GF-D8 (cell line): ENCODE measurements at places on chromosomes 7 and 10.

- DNase-seq: no peak
These were observed 36.6 kb upstream of the LRRC18 start for GRCh38 chr10:48976196-48976595.

GRCh38 chr10:112774210-112774609 lies 175.8 kb upstream of the TCF7L2 start:
- DNase-seq: no peak

DNA sequence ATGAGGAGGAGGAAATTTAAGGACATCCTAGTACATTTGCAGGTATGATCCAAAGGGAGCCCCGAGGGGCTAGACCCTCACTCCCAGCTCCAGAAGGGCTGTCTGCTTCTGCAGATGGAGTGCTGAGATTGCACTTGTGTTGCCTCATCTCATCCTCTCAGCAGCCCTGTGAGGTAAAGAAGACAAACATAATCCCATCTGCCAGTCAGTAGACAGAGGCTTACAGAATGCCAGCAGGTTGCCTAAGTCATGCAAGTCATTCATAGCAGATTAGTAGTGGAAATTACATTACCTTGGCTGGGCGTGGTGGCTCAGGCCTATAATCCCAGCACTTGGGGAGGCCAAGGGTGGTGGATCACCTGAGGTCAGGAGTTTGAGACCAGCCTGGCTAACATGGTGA lies 45.4 kb downstream of the BLVRA start:
- DNase-seq: no peak

GRCh38 chr7:101927802-101928201 lies 110.4 kb downstream of the CUX1 start:
- DNase-seq: no peak

- no peak for DNase-seq
These were observed 176.6 kb downstream of the CTNNA3 start for GRCh38 chr10:67519434-67519833.

- no peak for DNase-seq
These were observed 5.8 kb upstream of the PRTFDC1 start for GRCh38 chr10:24958091-24958720.

- no peak for DNase-seq
These were observed 15.2 kb upstream of the LRRTM3 start for GRCh38 chr10:66910671-66911070.

- DNase-seq: no peak
These were observed 319.0 kb downstream of the GRID1 start for GRCh38 chr10:86047588-86047987.

DNA sequence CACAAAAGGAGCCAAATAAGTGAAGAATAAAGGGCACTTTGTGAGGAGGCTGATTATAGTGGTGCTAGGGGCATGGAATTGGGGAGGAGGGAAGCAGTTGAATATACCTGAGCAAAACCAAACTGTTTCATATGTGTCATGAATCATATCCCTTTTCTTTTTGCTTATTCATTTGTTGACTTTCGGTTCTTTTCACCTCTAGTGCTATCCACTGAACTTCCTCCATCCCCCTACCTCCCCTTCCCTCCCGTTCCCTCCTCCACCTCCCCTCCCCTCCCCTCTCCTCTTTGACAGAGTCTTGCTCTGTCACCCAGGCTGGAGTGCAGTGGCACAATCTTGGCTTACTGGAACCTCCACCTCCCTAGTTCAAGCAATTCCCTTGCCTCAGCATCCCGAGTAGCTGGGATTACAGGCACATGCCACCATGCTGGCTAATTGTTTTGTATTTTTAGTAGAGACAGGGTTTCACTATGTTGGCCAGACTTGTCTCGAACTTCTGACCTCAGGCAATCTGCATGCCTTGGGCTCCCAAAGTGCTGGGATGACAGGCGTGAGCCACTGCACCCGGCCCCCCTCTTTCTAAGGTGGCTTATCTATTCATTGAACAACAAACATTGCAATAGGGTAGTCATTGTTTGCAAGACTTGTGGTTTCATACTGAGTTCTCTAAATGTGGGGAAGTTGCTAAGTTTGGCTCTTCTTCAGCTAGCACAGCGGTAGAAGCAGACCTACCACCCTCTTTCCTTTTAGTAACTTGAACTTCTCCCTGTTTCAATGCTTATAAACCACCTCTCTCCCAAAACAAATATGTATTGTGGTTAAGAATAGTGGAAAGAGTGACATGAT lies 150.4 kb upstream of the PRPS1L1 start:
- DNase-seq: no peak

- no peak for DNase-seq
These were observed 12.0 kb downstream of the CLCN1 start for GRCh38 chr7:143327903-143328302.

DNA sequence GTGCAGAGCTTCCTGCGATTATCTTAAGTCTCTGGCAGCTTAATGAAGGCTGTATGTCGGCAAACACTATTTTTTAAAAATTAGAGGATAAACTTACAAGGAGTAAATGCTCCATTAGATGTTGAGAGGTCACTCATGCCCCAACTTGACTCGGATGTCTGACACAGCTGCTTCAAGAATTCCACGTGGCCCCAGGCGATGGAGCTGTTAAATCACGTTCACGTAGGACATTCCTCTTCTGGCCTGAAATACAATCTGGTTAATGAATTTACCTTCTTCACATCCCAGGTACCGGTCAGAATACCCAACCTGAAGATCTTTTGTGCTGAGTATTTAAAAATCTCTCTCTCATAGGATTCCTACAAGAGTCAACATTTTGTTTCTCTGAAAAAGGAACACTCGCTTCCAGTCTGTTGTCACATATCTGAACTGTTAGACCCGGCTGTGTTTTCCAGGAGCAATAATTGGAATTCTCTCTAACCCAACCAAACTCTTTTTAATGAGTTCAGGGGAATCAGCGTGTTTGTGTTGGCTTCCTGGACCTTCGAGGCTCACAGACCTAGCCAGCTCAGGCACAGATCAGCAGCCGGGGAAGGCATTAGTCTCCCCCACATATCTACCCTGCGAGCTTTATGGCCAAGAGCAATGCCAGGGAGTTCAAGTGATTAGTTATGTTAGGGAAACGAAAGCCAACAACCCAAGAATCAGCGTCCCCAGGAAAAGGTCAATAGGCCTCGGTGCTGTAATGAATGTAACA lies 284.9 kb downstream of the FGFR2 start:
- no peak for DNase-seq

DNA sequence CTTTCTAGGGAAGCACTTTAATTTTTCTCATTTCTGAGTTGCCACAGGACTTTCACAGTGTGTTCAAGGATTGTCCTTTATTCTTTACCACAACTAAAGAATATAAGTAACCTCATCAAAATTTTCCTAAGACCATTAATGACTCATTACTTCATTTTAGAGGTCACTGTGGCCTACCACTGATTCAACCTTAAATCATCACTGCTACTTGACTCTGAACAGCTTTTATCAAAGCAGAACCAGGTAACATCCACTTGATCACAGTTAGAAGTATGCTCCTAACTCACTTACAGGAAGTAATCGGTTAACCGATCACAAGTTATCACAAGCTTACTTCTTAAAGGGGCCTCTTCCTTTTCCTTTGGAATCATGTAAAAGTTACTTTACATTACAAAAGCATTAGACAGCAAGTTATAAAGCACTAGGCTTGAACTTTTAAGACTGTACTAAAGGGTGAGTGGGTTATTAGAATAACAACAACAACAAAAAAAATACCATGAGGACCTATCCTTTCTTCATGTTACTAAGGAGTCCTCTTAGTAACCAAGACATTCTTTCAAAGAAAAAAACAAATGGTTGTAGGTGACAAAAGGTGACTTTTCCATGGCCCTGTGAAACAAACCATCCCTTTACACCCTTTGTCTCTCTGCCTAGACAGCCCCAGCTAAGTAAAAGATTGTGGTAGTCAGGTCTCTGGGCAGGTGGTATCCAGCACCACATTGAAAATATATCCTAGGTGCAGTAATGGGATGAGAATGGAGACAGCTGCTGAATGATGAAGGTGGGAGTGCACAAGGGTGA lies 40.0 kb upstream of the PDK4 start:
- DNase-seq: no peak

GRCh38 chr7:113813471-113813870 lies 105.3 kb downstream of the PPP1R3A start:
- DNase-seq: no peak

GRCh38 chr7:122651451-122651850 lies 47.5 kb downstream of the RNF133 start:
- no peak for DNase-seq

- DNase-seq: no peak
These were observed 11.2 kb upstream of the OPALIN start for GRCh38 chr10:96369890-96370583.

DNA sequence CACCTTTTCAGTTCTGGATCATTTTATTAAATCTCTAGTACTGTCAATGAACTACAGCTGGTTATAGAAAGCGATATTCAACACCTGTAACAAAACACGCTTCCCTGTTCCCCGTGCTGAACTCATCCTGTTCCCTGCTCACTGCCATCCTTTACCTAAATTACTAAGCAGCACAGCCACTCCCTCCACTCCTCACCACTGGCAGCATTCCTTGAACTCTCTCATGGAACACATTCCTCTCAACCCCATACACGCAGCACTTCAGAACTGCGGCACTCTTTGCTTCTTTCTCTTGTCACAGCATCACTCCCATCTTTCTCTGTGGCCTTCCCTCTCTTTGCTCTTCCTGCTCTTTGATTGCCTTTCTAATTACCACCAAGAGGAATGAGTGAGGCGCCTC lies 27.4 kb downstream of the RELN start:
- DNase-seq: no peak

DNA sequence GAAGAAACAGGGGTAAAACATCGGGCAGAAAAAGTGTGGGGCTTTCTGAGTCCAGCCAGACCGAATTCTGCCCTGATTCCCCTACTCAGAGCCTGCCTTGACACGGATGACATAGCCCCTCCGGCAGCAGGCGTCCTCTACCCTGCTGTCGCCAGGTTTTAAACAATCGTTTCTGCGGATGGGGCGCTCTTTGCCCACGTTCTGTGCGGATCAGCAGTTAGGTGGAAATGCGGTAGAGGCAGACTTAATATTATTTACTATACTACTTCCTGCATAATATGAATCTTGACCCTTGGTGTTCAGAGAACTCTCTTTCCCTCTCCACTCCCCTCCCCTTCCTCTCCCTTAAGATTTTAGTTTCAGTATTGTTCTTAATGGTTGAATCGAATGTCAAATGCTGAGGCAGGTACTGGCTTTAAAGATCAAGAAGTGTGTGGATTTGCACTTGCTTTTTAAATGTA lies 2.4 kb downstream of the GATA3 start:
- no peak for DNase-seq

DNA sequence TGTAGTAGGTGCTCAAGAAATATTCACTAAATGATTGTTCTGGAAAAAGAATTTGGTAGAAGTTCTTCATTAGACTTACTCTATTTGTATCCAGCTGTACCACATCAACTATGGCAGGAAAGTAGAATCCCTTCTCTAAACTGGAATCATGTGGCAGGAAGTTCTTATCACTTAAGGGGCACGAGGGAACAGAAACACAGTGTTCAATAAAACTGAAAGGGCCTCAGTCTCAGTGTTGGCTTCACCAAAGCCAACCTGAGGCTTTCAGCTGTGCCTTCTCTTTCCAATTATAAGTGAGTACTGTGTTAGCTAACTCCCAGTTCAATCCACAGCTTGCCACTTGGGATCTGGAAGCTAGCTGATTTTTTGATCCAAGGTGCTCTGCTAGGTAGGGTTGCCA lies 257.6 kb upstream of the LRGUK start:
- DNase-seq: no peak

GRCh38 chr10:51384971-51385370 lies 310.7 kb downstream of the PRKG1 start:
- no peak for DNase-seq

GRCh38 chr7:22647451-22648257 lies 79.3 kb upstream of the IL6 start:
- DNase-seq: no peak

DNA sequence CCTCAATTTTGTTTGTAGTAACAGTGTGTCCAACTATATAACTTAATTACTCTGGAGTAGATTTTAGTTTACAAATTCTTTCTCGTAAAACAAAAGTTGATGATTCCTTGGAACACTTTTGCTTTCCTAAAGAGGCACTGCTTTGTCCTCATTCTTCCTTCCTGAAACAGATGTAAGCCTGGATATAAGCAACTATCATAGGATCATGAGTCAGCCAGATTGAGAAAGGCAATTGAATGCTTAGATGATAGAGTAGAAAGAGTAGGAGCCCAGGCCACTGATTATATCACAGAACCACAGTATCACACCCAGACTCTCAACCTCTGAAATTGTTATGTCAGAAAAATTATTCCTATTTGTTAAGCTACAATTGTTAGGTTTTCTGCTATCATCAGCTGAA lies 69.9 kb downstream of the TMEM106B start:
- no peak for DNase-seq

DNA sequence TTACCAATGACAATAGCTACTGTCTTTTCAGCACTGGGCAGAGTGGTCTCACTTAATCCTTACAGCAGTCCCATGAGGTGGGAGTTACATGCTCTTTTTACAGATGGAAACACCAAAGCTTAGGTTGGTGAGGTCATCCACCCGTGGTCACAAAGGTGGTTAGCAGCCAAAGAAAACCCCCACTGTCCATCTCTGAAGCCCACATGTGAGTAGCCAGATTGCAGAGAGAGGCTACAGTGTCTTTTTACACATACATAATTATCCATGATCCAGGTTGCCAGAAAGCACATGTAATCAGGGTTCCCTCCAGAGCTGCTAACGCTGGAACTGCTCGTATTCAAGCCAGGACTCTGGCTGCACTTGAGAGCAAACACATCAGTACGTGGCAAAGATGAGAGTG lies 24.6 kb upstream of the ANKRD2 start:
- no peak for DNase-seq
